Diencephalon (tissue), 1 donor: ENCODE measurements at places on chromosomes 16 and 17. TPM values are rescaled to one million over a fixed set of nuclear protein-coding genes. Genes with fewer than 3 reads are reported as not detected.

Gene GPR179
- 4.6 TPM for total RNA-seq

Gene CCL23
- total RNA-seq, result not detected

Gene CRYM
- 17.1 TPM for total RNA-seq

Gene SYNGR3
- 112 TPM for total RNA-seq

Gene TNP2
- not detected for total RNA-seq

Gene TAT
- not detected for total RNA-seq

Gene OTOP2
- not detected for total RNA-seq

Gene METTL2A
- 52.6 TPM for total RNA-seq
